ENCODE measurements at places on chromosomes 12 and 14. TPM values are rescaled to one million over a fixed set of nuclear protein-coding genes. Genes with fewer than 3 reads are reported as not detected.

GRCh38 chr14:75134644-75135043 is 7.8 kb upstream of the NEK9 start:
- no peak for DNase-seq

GRCh38 chr12:76866151-76866567 is 12.7 kb downstream of the CSRP2 start:
- no peak for DNase-seq

The SYNDIG1L gene
- 0.05 TPM for polyA plus RNA-seq

- DNase-seq, result no peak
These were observed 31.8 kb downstream of the CALM1 start for GRCh38 chr14:90428676-90429075.

- no peak for DNase-seq
These were observed 22.4 kb downstream of the PROX2 start for GRCh38 chr14:74853581-74853980.

- DNase-seq, result no peak
These were observed 167.7 kb upstream of the CDKN3 start for GRCh38 chr14:54229136-54229535.

DNA sequence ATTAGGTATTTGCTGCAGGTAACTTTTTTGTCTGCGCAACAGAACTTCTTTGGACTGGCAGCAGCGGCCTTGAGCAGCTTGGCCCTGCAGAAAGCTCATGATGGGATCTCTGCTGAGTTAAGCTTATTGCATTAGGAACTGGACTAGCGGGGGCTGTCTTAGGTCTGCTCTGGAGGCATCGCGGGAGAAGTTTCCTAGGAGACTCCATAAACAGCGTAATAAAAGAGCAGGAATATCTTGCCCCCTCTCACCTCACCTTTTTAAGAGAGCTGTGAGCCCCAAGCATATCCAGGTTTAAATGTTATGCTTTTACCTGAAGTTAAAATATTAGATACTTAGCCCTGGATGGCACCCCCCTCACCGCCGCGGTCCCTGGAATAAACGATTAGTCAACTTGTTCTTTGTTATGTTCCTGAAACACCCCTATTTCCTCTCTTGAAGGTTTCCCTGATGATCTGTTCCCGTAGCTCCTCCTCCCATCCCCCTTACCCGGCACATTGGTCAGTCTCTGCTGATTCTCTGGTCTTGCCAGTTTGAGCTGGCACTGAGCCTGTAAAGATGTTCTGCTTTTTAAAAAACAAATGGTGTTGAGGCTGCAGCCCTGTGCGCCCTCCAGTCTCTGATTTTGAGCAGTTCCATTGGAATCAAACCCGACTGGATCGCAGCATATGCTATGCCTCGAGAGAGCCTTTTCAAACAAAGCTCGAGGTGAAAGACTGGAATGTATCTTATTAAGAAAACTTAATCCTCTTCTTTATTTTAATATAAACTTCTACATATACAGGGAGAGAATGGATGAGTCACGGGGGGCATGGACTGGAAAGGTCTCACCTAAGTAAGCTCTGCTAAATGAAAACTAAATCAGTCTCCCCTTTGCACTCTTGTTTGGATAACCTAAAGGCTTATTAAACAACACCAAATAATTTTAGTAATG is 1.9 kb downstream of the MLXIP start:
- DNase-seq, result no peak

DNA sequence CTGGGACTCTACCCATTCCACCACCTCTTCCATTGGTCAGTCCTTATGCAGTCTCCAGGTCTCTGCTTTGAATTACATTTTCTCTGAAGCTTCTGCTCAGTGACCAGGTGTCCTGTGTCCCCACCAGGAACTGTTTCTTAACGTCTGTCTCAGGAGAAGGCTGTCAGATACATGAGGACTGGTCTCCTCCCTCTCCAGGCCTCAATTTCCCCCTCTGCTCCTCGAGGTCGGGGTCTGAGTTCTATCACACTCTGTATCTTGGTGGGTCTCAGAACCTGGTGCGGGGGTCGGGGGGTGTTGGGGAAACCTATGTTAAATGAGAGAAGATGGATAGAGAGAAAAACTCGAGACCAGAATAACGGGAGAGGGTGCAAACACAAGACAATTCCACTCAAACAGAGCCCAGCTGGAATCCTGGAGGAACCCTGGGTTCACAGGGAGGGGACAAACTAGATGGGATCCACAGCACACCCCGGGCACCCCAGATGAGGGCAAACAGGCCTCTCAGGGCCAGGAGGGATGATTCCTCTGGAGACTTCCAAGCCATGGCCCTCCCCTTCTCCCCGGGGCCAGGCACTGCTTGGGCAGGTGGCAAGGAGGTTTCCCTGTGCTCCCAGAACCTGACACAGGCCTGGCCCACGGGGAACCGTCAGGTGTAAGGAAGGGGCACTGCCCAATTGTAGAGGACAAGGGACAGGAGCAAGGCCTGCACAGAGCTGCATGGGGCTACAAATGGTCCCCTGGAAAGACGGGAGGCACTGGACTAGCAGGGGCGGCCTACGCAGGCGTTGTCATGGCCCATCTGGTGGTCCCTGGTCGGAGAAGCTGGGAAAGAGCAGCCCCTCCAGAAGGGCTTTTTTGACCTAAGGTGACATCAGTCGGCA is 313.2 kb upstream of the DIO3 start:
- no peak for DNase-seq

- no peak for DNase-seq
These were observed 1.4 kb downstream of the FIGNL2 start for GRCh38 chr12:51846911-51847642.

The FAM90A1 gene
- 1.8 TPM for polyA plus RNA-seq

DNA sequence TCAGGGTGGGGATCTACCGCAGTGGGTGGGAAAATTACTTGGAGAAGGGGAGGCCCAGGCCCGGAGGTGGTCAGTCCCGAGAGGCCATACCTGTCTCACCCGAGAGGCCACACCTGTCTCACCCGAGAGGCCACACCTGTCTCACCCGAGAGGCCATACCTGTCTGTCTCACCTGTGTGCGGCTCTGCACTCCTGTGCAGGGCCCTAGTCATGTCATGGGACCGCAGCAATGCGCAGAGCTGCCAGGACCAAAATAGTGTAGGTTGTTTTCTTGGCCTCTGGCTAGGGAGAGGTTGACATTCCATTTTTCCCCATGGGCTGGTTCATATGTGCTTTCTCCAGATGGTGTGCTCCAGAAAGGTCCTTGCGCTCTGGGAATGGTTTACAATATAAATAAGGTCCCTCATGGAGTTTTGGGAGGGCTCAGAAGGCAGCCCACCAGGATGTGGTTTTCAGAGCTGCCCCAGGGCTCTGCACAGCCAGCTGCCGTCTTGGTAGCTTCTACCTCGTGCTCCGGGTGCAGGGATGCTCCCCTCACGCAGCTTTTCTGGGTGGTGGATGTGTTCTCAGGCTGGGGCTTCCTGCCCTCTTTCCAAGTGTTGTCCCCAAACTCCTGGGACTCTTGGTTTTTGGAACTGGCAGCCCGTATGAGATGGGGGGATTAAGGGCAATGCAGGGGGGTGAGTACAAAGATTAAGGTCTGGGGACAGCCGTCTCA is 58.2 kb downstream of the CACNA1C start:
- DNase-seq, result no peak

The DCD gene
- polyA plus RNA-seq, result not detected

The PTCSC3 gene
- polyA plus RNA-seq, result not detected

GRCh38 chr12:46219132-46219876 is 49.5 kb downstream of the SLC38A1 start:
- no peak for DNase-seq

The KRT7 gene
- 0.86 TPM for polyA plus RNA-seq

GRCh38 chr12:92717202-92717601 is 14.4 kb downstream of the PLEKHG7 start:
- no peak for DNase-seq

DNA sequence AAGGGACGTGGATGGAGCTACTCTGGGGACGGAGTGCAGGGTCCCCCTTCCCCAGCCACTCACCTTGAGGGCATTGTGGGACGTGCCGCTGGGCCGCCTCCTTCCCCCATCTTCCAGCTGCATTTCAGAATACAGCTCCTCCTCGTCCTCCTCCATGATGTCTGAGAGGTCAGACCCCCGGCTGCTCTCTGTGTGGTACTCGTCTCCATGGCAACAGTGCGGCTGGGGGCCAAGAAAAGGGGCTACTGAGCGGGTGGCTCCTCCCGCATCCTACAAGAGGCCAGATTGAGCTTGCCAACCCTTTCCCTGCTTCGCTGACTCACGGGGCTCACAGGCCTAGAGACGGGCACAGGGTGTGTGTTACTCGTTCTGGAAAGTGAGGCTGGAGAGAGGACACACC is 90.4 kb downstream of the PIWIL1 start:
- no peak for DNase-seq

- no peak for DNase-seq
These were observed 34.5 kb downstream of the KIF26A start for GRCh38 chr14:104172880-104173279.

All from forelimb muscle (tissue), 1 donor.